ENCODE measurements at places on chromosomes 4 and X.

GRCh38 chrX:72203421-72203820 is 21.9 kb downstream of the PIN4 start:
- no peak for DNase-seq

DNA sequence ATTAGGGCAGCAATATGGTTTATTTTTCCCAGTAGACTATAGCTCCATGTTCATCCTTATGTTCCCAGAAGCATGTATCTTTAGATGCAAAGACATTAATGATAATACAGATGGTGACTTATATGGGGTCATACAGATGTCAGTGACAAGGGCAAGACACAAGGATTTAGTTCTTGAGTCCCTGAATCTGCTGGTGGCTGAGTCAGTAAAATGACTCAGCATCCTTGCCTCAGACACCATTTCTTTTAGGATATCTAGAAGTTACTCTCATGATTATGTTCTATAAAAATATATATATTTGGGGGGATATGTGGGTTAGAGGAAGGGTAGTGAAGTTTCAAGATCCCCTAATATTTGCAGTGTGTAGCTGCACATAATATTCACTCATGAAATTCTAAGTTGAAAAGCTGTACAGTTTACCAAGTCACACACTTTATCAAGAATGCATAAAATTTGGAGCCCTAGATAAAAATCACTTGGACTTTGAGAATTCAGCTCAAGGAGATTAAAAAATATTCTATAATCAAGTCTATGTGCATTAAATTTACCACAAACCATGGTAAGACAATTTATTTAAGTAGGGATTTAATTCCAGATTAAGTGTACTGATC is 101.9 kb downstream of the LNX1 start:
- peak; percentile 58 for DNase-seq

DNA sequence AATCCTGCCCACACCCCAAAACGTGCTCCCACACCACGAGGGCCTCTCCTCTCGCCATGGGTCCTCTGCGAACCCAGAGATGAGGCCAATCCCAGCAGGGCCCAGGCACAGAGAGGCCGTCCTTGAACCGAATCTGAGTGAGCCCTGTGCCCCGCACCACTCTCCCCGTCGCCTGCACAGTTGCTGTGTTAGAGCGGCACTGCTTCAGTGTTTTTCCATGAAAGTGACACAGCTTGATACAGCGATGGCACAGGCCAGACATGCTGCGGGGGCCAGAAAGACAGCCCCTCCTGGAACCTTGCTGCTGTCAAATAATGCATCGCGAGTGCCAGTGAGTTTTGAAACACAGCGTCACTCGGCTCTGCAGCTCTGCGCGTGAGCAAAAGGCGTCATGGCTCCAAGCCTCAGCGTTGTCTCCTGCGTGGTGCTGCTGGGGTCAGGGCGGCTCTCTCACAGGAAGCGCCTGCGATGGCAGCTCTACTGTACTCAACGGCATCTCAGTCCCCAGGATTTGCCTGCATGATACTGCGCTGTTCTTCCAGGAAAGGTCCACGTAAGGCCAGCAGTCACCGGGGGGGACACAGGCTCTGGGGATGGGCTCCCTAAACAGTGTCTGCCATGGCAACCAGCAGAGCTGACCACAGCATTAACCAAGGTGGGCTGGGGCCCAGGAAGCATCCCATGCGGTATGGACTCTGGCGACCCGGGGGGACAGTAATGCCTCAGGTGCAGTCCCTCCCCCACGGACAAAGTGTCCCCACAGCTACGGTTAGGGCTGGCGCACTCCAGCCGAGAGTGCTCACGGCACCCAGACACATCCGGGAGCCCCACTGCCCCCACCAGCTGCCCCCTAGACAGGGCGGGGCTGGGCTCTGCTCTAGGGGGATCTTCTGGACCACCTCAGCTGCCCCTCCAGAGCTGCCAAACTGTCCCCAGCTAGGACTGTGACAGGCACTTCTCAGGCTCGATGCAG is 63.1 kb downstream of the ACOX3 start:
- no peak for DNase-seq

DNA sequence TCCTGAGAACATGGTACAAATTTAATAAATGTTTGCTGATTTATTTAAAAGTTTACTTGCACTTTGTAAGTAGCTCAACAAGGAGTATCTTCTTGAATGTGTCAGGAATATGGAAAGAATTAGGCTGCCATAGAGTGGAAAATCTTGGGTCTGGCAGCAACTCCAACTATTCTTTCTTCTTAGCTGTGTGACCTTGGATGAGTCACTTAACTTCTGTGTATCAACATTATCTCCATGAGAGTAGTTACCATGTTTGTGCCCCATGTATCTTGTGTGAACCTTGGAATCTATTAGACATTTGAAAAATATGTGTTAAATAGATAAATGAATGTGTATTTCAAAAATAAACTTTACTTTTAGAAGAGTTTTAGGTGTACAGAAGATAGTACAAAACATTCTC is 348.8 kb downstream of the GBA3 start:
- peak; percentile 45 for DNase-seq

DNA sequence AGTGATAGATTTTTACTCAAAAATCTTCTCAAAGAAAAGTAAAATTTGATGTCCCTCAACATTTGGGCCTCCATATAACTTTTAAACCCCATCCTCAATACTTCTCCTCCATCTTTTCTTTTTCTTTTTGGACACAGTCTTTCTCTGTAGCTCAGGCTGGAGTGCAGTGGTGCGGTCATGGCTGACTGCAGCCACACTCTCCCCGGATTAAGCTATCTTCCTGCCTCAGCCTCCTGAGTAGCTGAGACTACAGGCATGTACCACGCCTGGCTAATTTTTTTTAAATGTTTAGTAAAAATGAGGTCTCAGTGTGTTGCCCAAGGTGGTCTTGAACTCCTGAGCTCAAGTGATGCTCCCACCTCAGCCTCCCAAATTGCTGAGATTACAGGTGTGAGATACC is 33.1 kb downstream of the KDM6A start:
- peak; percentile 44 for DNase-seq

DNA sequence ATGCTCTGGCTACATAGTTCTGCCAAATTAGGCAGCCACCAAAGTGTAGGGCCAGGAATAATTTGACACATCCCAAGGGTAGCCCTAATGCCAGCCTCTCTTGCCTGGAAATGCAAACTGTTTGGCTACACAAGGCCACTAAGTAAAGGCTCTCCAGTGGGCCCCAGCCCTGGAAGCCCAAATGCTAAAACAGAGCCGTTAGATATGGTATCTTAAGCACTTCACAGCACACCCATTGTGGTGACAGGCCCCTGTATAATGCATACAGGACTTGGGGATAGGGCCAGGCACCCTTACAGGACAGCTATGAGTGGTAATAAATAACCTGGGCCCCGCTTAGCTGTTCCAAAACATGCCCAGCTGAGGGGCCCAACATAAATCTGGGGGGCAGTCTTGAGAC is 623.9 kb downstream of the BCOR start:
- no peak for DNase-seq

DNA sequence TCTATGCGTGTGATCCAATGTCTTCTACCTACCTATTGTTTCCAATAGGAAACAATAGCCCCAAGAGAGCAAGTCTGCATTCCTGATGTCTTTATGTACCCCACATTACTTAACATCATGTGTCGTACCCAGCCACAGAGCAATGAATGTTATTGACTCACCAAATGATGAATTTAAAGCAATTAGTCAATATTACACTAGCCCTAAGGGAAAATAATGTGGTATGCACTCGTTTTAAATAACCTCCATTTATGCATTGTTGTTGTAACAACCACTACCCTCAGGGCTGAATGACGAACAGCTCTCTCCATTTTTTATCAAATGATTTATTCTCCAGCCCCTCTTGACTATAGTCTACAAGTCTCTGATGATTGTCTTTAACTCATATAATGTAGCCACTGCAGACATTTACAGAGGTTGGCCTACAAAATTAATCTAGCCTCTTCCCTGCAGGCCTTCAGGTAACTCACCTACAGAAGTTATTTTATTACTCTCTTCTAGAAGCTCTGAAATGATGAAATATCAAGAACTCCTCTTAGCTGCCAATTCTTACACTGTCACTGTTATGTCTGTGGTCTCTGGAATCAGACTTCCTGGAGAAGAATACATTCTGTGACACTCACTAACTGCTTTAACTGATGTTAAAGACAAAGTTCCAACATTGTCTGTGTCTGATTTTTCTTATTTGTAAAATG is 601.7 kb upstream of the GRIA3 start:
- peak; percentile 11 for DNase-seq

GRCh38 chr4:149409555-149409962 is 406.1 kb downstream of the IQCM start:
- no peak for DNase-seq

DNA sequence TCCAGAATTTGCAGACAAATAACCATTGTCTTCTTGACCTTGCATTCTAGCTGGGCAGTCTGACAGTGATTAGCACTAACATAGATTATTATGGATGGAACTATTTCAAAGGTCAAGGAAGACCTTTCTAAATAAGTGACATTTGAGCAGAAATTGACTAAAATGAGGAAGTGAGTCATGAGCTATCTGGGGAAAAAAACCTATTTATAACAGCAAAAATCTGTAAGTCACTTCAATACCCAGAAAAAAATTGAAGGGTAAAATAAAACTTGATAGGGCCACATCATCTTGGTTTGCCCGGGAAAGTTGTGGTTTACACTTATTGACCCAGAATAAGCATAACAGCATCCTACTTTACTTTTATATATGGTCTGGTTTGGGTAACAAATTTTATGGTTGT is 414.6 kb upstream of the HS3ST1 start:
- no peak for DNase-seq

GRCh38 chrX:22968494-22968893 is 31.3 kb upstream of the DDX53 start:
- no peak for DNase-seq

GRCh38 chr4:145277011-145277410 is 96.6 kb upstream of the OTUD4 start:
- no peak for DNase-seq

DNA sequence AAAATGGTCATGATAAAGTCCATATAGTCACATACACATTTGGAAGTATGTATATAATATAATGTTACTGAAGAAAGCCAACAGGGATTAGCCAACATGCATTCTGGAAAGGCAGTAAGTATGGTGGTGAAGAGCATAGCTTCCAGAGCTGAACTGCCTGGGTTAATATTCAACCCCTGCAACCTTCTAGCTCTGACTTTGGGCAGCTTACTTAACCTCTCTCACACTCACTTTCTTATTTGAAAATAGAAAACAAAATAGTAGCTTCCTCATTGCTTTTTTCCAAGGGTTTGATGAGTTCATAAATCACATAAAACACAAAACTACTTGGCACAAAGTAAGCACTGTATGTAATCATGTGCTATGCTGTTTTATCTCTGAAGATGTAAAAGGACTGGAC is 216.4 kb downstream of the CHIC2 start:
- peak; percentile 28 for DNase-seq

DNA sequence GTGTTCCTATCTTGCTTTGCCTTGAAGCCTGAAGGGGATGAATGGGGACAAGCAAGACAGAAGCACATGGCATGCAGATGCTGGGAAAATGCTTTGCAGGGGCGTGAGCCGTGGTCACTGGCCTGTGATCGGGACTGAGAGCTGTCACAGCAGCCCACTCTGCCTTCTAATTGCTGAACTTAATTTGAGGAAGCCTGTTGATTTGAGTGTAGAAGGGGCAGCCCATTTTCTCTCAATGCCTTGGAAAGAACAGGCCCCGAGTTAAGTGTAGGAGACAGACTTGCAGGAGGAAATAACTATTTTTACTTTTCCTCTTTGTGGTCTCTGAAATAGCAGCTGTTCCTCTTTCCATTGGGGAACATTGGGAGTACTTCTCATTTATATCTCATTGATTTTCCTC is 26.1 kb upstream of the TBC1D1 start:
- no peak for DNase-seq

- DNase-seq = peak; percentile 32
Measured at GRCh38 chr4:163048447-163048846, 118.2 kb downstream of the NAF1 start.

DNA sequence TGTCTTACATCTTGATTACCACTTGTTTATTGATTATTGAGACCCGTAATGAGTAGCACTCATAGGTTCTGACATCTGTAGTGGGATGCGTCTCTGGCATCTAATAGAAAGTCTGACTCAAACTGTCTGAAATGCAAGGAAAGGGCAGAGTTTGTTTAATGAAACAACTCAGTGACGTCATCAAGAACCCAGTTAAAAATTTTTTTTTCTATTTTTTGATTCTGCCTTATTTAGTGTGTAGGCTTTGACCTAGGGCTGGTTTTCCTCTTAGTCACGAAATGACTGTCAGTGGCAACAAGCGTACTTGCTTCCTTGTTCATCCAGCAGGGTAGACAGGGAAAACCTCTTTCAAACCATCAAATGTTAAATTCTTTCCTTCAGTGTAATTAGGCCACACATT is 3.1 kb upstream of the CDKL5 start:
- peak; percentile 88 for DNase-seq

DNA sequence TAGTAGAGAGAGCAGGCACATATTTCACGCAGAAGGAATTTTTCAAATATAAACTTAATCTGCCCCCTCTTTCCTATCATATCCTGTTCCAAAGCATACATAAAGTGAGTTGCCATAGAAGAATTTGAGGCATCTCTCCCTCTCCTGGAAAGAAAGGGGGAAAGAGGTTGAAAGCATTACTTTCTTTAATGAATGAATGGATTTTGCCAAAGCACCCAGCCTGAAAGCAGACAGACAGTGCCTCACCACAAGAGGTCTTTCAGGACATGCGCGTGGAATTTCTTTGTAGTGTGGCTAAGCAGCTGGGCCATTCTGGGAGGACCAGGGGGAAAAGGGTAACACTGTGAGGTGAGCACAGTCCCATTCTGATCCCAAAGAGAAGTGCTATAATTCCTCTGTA is 651.4 kb downstream of the IQCM start:
- DNase-seq = peak; percentile 78

DNA sequence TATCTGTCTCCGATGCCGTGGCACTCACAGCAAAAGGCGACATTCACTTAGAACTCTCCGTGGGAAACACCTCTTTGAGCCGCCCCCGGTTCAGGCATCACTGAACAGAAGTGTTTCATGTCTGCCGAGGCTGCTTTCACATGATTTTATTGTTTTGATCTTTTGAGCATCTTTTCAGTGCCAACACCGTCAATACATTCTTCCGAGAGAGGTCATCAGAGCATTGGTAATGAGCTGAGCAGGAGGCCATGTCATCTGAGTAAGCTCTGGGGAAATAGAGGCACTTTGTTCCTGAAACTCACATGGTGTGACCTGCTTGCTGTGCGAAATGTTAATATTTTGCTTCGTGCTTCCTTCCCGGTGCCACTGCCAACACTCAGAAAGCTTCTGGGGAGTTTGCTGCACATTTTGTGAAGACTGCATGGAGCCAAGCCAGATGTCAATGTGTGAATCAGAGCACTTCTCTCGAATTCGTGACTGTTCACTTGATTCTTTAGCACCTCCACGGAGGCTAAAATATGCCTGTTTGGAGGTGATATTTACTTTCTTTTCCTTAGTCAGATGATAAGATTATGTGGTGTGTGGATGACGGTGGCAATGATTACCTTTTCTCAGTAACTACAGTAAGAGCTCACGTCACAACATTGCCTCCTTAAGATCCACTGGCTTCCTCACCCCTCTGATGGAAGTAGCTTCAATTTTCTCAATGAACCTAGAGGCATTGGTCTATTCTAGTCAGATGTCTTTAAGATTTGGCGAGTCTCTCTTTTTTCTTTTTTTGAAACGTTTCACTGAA is 222.3 kb upstream of the HS3ST1 start:
- DNase-seq = peak; percentile 98
